C1 segment of cervical spinal cord (tissue), 14 donors: ENCODE measurements at places on chromosomes 2 and 18.

DNA sequence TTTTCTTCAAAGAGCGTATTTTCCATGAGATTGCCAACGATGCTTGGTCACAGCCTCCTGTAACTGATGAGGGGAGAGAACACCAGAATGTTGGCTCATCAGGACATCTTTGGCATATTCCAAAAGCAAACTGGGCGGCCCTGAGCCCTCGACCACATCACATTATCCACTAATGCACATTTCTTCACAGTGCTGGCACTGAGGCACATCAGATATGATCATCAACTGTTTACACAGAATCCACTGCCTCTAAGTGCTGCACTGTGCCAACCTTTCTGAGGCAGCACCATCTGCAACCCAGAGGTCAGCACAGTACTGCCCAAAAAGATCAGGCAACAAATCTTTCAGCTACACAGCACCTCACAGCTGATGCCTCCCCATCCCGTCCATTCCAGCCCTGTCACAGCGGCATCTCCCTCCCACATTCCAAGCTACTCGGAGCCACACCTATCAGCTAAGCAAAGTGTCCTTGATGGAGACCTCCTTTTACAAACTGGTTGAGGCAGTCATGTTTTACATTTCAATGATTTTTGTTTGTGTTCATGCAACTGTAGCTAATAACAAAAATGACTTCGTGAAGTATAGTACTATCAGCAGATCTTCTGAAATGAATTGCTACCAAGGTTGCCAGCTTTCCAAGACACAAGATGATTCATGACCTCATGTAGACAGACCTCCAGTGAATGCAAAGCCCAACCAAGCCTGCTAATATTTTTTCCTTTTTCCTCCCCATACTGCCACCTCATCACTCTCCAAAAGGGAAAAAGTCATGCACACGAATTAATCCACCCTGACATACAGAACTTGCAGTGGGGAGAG lies 32.3 kb downstream of the MYO5B start:
- DNase-seq, result no peak

DNA sequence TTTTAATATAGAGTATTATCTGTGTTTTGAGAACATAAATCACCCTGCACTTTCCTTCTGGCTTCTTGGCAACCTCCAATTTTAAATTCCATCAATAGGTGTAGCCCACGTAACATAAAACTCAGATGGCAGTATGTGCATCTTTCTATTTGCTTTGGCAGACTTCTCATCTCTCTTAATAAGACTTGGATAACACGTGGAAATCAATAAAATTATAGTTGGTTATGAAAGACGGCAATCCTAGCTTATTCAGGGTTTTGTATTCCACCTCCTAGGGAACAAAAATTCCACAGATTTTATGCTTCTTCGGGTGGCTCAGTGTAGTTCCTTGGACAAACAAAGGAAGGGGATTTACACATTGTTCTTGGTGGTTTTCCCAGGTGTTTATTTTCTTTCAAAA lies 299.3 kb downstream of the RND3 start:
- no peak for DNase-seq

DNA sequence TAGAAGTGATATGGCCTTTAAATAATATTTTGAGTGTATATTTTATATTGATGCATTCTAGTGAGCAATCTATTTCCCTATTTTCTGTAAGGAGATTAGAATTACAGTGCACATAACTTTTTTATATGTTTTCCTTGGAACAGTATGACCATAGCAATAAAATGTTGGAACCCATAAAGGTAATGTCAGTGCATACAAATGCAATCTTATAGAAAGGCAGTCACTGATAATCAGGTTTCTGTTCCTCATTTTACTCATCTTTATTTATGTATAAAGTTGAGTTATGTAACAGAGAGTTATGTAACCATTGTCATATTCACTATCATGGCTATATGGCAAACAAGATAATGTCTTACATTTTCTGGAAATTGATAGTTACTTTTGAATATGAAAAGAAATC lies 179.9 kb upstream of the NETO1 start:
- no peak for DNase-seq

- no peak for DNase-seq
Measured at GRCh38 chr2:142796588-142796987, 80.9 kb upstream of the KYNU start.

DNA sequence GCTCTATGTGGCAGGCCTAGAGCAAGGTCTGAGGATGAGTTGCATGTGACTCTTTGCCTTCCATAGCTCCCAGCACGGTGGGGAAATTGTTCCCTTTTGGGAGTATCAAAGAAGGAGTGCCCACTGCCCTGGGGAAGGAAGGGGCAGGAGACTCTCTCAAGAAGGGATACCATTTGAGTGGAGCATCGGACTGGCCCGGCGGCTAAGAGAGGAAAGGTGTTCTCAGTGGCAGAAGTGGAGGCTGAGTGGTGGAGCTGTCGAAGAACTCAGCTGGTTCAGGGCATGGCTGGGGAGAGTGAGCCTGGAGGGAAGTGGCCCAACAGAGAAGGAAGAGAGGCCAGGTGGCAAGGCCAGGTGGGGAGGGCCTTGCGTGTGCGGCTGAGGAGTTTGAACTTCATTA lies 235.2 kb downstream of the DYSF start:
- DNase-seq, result no peak

DNA sequence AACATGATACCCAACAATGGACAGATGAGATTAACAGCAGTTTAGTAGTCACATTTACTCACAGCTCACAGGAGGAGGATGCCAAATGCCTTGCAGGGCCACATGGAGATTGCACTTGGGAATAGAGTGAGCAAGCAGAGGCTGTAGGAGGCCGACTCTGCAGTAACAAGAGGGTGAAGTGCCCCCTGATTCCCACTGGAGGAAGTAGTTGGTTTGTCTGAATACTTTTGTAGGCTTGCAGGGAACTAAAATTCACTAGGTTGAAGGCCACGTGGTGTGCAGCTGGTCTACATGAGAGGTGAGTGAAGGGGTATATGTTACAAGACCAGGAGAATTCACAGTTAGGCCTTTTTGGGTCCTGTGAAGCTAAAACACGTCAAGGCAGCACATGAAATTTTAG lies 419.3 kb upstream of the TNP1 start:
- no peak for DNase-seq

DNA sequence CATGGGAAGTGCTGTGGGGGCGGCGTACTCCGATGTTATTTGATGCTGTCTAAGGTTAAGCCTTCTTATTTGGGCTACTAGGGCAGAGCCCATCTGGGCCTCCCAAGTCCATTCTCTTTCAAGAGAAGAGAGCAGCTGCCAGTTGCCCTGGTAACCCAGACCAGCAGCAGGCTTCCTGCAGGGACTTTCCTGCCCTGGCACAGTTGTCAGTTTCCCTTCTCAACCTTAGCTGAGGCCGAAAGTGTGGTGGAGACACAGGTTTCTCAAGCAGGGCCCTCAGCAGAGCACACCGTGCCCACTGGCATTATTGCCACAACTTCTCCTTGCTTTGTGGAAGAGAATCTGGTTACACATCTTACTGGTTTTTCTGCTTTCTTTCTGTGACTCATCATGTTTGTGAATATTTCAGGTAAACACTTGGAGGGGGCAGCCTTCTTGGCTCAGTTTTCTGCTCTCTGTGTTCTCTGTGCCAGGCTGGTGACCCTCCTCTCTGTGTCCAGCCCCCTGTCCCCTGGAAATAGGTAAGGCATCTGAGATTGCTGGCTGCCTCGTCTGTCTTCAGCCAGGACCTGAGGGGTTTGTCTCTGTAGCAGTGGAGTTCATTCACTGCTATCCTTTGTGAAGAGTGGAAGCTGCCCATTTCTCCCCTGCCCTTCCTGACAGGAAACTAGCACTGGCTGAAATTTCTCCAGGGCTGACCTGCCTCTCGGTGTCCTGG lies 111.0 kb downstream of the B3GNT2 start:
- no peak for DNase-seq

DNA sequence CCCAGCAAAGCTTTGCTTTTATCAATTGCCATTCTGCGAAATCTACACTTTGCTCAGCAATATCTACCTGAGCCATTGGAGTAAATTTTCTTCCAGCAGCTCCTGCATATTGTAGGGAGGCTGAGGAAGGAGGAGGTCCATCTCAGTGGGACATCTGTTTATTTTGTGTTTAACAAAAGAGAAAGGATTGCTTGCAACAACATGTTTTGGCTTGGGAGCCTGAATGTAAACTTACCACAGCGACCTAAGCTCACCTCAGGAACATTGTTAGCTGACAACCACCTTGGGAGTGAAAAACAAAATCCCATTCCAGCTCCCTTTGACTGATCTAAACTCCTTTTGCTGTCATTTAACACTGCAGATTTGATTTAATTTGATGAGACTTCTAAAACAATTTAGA lies 356.1 kb downstream of the SS18 start:
- DNase-seq, result no peak

- DNase-seq, result no peak
Measured at GRCh38 chr2:158748926-158749590, 46.1 kb upstream of the DAPL1 start.

GRCh38 chr2:101007415-101008345 lies 5.6 kb downstream of the RPL31 start:
- DNase-seq, result no peak

- no peak for DNase-seq
Measured at GRCh38 chr2:48332286-48332685, 197.7 kb upstream of the STON1 start.

DNA sequence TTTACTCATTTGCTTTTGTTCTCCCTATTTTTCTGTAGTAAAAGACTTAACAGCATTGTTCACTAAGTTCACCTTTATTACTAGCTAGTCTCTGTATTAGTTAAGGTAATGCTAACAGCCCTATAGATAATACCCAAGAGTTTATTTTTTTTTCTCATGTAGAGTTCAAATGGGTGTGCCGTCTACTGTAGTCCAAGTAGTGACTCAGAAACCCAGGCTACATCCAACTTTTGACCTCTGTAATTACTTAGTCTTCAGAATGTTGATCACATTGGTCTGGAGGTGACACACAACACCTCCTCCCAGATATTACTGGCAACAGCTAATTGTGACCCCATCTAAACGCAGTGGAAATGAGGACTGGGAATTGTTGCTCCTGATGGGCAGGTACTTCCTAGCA lies 7.7 kb downstream of the COQ10B start:
- no peak for DNase-seq

GRCh38 chr2:99106913-99107312 lies 34.6 kb upstream of the C2orf15 start:
- no peak for DNase-seq

DNA sequence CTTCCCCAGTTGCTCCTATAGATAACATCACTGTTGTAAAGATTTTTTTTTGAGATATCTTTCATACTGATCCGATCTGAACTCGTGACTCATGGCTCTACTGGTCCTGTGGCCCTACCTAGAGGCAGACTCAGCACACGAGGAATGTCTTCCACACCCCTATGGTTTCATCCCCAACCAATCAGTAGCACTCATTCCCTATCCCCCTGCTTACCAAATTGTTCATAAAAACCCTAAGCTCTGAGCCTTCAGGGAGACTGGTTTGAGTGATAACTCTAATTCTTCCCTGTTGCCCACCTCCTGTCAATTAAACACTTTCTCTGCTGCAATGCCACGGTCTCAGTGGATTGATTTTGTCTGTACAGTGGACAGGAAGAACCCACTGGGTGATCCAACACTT lies 4.2 kb upstream of the SAP130 start:
- DNase-seq, result no peak

- no peak for DNase-seq
Measured at GRCh38 chr2:161101406-161101805, 58.8 kb upstream of the TANK start.

DNA sequence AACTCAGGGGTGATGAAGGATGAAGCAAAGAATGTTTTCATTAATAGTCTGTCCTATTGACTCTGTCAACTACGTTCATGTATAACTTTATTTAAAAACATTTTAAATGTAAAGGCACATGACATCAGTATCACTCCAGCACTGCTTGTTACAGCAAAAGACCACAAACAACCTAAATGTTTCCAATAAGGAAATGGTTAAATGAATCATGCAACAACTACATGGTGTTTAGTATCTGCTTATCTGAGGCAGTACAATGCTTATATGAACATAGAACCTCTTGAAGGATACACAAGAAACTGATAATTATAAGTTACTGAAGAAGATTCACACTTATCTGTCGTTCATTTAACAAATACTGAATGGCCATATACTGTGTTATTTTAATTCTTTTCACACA lies 8.4 kb downstream of the BARD1 start:
- DNase-seq, result no peak

DNA sequence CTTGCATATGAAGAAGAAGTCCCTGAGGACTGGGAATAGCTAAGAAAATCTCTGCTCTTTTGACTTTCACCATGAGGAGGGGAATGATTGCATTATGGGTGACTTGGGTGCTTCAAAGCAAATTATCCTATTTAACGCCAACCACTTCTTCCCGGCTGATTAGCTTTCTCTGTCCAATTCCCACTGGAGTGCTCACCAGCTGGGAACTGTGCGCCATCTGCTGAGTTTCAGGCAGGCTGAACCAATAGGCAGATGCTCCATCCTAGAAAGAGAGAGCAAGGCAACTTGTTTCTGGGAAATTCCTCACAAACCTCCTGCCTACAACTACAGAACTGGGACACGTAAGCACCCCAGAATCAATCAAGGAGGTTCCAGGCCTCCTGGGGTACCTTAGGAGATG lies 49.4 kb downstream of the POLE4 start:
- no peak for DNase-seq

GRCh38 chr2:70686577-70687460 lies 81.2 kb downstream of the ADD2 start:
- no peak for DNase-seq

- no peak for DNase-seq
Measured at GRCh38 chr18:45619062-45619825, 4.0 kb downstream of the SLC14A2 start.

GRCh38 chr2:65666156-65666725 lies 233.8 kb upstream of the SPRED2 start:
- no peak for DNase-seq

- DNase-seq, result no peak
Measured at GRCh38 chr18:75317300-75317699, 106.7 kb downstream of the TSHZ1 start.

DNA sequence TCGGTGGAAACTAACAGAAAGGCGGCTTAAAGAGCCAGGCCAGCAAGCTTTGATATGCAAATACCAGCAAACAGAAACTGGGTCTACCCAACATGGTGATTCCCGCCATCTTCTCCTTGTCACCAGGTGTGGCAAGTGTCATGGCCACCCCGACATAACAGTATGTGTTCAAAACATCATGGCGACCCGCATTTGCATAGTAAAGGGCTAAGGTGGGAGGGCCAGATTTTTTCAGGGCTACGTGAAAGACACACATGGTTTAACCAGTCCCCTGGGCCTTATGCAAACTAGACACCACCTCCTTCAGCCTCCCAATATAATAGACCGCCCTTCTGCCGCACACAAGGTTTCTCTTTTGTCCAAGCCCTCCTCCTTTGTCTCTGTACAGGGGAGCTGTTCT lies 260.4 kb downstream of the METTL4 start:
- no peak for DNase-seq

- DNase-seq, result no peak
Measured at GRCh38 chr2:140508756-140509155, 1622.1 kb downstream of the LRP1B start.
